ENCODE measurements at places on chromosomes 3 and 15.

DNA sequence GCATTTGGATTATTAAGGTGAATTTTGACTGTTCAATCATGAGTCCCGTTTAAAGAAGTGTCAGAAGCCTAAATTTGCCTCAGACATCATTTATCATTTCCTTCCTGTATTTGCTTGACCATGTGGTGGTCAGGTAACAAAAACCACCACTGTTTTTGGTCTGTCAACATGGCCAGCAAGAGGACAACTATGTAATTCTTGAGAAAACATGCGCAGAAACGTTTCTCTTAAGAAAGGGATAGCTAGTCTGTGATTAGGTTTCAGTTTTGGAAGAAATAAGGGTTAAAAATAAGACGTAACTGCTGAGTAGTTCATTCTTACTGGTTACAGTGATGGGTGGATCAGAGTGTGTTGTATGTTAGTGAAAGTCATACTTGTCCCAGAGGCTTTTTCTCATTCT is 204.5 kb downstream of the AKAP13 start:
- DNase-seq, result no peak

- no peak for DNase-seq
Observed at GRCh38 chr3:80159990-80160506, 392.2 kb upstream of the ROBO1 start.

- no peak for DNase-seq
Observed at GRCh38 chr3:72006631-72007556, 221.9 kb upstream of the PROK2 start.

- DNase-seq, result no peak
Observed at GRCh38 chr3:101011136-101011535, 17.9 kb upstream of the ABI3BP start.

- DNase-seq, result no peak
Observed at GRCh38 chr15:26771578-26772153, 1.2 kb downstream of the GABRB3 start.

- DNase-seq, result no peak
Observed at GRCh38 chr3:97817965-97818364, 3.8 kb upstream of the CRYBG3 start.

GRCh38 chr3:22364851-22365250 is 613.8 kb upstream of the ZNF385D start:
- DNase-seq, result no peak

DNA sequence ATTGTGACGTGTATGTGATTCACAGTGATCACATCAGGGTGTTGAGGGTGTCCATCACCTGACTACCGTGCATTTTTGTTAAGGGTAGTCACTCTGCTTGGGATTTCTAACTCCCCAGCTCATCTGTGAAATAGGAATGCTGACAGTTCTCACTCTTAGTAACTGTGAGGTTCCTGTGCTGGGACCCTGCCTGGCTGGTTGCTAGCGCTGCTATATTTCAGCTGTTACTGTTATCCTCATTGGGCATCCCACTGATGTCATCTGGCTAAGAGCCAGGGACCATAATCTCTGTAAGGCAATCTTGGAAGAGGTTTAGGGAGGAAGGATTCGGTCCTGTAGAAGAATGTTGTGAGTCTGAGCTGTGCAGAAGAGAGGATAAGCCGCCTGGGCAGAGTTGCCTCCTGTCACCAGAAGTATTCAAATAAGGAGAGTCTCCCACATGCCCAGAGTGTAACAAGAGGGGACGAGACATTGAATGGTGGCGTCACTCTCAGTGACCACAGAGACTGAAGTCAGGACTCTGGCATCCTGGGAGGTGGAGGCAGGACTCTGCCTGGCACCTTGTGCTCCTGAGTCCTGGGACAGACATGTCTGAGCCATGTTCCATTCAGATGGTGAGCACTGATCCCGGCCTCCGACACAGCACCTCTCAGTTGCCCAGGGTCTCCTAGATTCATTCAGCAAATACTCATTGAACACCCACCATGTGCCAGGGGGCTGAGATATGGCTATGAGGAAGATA is 52.2 kb downstream of the FBLN2 start:
- no peak for DNase-seq

DNA sequence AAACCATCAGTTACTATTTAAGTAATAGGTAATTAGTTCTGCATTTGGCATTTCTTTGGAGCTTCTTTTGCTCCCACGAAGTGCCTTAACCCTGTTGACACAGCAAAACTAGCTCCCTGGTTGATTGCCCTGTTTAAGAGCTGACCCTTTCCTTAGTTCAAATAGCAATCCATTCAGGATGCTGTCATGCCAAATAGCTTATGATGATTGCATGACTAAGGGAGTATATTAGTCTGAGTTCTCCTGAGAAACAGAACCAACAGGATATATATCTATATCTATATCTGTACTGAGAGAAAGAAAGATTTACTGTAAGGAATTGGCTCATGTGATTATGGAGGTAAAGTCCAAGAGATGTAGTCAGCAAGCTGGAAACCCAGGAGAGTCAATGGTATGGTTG is 50.3 kb upstream of the SPRED1 start:
- no peak for DNase-seq

- DNase-seq, result no peak
Observed at GRCh38 chr3:135081856-135082434, 286.9 kb downstream of the EPHB1 start.

DNA sequence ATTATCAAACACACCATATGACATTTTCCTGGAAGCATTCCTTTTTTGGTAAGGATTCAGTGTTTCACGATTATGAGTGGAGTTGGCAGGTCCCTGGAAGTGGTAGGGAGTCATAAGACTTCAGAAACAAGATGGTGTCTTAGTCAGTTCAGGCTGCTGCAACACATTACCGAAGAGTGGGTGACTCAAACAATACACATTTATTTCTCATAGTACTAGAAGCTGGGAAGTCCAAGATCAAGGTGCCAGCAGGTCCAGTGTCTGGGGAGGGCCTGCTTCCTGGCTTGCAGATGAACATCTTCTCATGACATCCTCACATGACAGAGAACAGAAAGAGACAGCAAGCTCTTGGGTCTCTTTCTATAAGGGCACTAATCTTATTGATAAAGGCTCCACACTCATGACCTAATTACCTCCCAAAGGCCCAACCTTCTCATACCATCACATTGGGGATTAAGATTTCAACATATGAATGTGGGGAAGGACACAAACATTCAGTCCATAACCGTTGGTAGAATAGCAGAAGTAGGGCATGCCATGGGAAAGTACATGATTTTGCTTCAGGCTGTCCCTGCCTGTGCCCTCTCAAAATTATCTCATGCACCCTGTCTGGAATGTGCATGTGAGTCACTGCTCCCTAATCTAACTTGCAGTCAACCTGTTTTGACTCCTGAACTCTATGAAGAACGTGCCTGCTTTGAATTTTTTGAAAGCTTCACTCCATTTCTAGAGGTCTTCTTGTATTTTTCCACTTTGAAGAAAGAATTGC is 72.5 kb downstream of the GTPBP8 start:
- DNase-seq, result no peak

DNA sequence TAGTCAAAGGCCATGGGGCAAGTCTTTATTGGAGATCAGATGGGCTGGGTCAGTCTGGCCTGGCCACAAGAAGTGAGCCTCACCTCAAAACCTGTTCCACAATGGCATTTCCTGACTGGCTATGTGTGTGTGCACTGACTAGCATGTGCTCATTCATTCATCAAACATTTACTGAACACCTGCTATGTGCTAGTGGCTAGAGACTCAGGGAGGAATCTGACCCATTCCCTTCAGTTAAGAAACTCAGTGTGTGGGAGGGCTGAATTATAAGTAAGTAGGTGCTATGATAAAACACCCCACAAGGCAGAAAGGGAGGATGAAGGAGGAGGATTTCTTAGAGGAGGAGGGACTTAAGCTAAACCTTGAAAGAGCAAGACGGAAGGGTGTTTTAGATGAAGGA is 5.4 kb upstream of the CGNL1 start:
- DNase-seq, result no peak

Data from cortex of kidney (tissue), 1 donor.